ENCODE measurements at places on chromosomes 3 and 15.

DNA sequence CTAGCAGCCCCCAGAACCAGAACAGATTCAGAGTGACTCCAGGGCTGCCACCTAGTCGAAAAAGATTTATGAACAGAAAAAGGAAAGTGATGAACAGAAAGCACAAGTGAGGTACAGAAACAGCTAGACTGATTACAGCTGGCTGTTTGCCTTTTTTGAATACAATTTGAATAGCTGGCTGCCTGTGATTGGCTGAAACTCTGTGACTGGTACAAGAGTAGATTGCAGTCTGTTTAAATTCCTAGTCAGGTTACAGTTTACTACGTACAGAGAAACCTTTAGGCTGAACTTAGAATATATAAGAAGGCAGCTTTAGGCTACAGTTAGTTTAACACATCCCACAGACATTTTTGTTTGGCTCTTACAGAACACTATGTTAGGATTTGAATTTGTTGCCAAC is 10.0 kb downstream of the CCDC13 start:
- no peak for DNase-seq

- DNase-seq, result no peak
Measured at GRCh38 chr3:129476586-129476985, 36.6 kb downstream of the IFT122 start.

GRCh38 chr15:80861731-80862170 is 82.6 kb downstream of the CEMIP start:
- DNase-seq, result no peak

DNA sequence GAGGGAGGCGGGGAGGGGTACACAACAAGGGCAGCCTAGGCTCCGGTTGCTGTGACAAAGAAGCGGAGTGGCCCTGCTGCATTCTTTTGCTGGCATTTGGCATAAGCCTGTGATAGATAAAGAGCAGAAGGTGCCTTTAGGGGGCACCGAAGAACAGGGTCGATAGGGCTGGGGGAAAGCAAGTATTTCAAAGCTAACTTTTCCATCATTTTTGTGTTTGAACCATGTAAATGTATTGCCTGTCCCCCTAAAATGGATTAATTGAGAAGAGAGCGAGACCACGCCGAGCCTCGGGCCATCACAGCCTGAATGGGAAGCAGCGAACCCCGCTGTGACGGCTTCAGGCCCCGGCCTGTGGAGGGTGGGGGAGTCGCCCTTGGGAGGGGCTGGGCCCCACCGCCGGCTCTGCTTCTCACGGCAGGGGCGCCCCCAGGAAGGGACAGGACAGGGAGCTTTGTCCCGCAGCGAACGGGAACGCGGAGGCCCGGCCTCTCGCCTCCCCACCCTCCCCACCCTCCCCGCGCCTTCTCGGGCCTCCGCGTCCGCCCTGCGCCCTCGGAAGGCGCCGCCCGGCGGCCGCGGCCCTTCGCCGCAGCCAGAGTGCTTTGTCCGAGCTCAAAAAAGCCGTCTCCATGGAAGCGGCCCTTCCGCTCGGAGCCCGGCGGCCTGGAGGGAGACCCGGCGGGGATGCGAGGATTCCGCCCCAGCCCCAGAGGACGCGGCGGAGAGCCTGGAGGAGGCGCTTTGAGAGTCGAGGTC is 32.4 kb upstream of the ALDH1L1 start:
- peak; percentile 60 for DNase-seq

DNA sequence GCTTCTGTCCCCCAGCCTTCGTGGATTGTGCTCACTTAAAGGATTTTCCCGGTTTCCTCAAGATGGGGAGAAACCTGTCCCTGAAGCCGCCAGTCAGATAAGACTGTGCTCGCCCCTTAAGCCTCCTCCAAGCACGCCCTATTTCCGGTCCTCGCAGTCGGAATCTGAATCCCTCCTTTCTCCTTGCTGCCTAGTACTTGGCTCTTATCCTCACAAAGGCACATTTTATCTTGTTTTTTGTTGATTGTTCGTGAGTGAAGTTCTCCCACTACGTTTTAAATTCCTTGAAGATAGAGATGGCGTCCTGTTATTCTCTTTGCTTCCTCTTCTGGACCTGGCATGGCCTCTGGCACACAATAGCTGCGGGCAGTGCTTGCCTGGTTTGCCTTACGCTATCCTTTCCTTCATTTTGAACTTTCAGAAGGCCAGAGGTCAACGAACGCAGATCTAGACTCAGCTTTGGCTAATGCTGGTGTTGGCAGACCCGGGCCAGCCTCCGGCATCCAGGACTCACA is 1.7 kb downstream of the CLDN11 start:
- no peak for DNase-seq

DNA sequence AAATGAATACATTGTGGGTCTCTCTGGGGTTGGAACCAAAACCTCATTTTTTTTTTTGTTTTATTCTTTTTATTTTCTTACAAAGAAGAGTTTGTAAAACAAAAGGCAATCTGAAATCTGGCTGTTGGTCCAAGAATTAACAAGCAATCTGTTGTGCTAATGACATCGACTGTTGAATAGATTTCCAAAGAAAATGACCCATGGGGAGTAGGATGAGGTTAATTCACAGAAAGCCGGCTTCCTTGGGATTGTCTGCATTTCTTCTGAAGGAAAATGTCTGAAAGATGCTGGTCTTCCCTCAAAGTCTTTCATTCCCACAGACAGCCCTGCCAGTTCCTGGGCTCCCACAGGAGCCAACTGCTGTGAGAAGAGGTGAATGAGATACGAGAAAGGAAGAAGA is 92.9 kb downstream of the LRRC3B start:
- no peak for DNase-seq

GRCh38 chr3:78724859-78725258 is 1042.9 kb downstream of the ROBO1 start:
- peak; percentile 1 for DNase-seq

- peak; percentile 47 for DNase-seq
Measured at GRCh38 chr3:127754411-127755304, 67.7 kb downstream of the MGLL start.

DNA sequence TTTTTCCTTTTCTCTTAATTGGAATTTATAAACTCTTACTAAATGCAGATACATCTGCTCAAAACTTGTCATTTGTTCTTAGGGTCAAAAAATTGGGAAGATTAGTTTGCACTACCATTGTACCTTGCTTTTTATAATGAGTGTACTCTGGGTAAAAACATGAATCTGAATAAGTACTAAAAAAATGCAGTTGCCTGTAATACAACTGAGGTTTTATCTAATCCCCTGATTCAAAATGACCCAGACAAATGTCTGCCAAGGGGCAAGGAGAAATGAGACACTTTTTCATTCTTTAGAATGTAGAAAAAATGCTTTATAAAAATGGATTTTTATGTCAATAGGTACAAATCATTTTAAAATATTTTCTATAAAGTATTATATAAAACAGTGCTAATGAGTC is 42.4 kb downstream of the RASA2 start:
- no peak for DNase-seq

DNA sequence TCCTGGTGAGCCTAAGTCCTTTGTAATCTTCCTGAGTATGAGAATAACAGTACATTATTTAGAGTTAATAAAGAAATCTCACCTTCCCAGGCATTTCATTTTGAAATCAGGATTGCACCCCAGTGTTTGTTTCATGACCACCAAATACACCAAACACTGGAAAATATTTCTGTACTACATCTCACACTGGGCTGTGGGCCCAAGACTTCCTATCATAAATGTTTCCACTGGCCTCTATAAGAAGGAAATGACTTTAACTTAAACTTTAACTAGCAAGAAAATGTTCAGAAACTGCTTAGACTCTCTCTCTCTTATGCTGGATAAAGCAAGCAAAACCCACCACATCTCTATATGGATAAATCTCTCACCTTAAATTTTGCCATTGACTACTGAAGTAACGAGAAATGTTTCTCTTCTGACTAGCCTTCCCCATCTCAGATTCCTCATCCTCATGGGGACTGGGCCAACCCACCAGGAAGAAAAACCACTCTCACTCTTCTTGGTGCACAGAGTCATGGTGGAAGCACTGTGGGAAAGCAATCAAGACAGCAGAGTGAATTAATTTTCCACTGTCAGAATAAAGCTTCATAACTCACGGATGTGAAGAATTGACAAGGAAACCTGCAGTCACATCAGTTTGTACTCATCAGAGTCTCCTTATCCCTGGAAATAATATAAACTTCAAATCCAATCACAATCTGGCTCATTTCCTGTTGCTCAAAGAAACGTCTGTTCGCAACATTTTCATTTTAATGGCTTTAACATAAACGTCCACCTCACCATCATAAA is 859.6 kb downstream of the EPHA3 start:
- no peak for DNase-seq

DNA sequence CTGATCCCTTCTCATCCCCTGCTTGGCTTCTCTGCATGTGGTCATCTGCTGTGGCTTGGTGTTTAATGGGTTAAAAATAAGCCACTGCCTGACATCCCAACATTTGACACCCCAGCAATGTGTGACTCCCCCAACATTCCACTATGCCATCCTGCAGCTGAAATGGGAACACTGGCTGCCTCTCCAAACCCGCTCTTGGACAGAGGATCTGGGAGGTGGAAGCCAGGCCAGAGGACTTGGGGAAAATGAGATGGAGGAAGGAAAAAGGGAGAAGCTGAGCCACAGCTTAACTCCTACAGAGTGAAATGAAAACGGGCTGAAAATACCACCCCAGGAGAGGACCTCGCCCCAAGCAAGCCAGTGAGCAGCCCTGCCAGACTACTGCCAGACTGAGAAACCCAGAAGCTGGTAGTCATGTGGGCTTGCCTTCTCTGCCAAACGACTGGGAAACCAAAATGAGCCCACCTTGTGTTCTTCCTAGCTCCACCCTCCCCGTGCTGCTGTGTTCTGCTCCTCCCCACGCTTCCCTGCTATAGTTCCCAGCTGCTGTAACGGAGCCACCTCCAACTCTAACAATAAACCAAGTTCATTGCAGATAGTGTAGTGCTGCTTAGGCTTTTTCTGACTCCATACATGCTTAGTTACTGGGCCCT is 13.7 kb downstream of the MAP1A start:
- DNase-seq, result no peak

DNA sequence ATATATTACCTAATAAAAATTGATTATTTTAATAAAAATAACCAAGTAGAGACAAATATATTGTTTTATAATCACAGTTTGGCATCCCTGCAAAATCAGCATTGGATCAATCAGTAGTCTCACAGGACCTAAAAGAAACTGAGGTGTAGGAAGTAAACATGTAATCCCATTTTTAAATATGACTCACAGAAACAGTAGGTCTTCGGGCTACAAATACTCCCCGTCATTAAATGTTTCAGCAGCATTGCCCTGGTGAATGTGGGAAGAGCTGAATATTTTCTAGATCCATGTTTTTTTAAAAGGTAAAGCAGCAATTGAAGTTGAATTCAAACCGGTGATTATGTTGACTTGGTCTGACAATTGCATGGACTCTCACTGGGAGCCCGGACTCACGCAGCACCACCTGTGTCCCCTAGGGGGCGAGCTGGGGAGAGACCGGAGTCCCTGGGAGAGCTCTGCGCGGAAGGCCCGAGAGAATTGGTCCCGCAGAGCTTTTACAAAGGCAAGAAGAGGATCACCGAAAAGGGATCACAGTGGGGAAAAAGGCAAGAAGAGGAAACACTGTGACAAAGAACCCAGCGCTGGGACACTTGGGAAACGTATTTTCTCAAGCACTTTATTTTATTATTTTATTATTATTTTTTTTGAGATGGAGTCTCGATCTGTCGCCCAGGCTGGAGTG is 17.2 kb upstream of the USP3 start:
- DNase-seq, result peak; percentile 93

DNA sequence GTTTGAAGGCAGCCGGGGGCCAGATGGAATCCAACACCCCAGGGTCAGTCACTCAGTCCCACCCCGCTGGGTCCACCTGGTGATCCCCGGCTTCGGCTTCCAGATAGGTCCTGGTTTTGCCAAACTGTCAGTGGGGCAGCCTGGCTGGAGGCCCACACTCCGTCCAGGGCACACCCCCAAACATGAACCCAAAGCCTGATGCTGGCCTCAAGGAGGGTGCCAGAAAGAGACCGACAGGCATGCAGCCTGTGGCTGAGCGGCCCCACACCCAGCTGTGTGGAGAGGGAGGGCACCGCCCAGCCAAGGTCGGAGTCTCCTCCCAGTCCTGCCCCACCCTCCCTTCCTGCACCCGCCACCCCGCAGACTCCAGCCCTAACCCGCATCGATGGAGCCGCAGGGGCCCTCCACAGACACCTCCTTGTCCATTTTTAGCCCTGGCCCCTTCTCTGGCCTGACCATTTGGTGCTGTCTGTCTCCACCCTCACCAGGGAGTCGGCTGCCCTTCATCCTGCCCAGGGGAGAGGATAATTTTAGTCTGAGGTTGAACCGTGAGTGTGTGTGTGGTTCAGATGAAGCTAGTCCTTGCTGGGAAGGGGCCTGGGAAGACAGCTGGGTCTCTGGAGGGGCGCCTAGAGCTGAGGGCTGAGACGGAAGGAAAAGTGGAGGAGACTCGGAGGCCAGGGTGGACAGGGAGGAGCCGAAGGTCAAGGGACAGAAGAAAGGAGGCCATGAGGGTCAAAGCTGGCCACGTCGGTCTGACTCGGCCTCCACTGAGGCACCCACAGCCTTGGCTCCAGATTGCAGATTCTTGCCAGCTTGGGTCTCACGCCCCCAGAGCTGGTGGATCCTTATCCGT is 23.1 kb downstream of the TNK2 start:
- peak; percentile 69 for DNase-seq

GRCh38 chr3:48655606-48656005 is 7.1 kb downstream of the CELSR3 start:
- DNase-seq, result peak; percentile 48

DNA sequence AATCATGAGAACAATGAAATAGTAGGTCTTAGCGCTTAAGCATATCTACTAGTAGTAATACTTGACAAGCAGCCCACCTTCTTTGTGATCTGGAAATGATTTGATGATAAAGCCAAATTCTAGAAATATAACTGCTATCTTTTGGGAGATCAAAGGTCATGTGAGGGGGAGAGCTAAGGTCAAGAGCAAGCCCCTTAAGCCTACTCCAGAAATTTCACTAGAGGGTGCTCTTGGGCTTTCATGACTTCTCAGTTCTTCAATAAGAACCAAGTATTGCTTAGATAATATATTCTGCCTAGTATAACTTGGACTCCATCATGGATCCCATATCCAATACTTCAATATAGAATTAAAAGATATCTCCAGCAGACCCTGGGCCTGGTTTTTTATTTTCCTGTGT is 319.6 kb downstream of the ZBTB20 start:
- DNase-seq, result peak; percentile 91

DNA sequence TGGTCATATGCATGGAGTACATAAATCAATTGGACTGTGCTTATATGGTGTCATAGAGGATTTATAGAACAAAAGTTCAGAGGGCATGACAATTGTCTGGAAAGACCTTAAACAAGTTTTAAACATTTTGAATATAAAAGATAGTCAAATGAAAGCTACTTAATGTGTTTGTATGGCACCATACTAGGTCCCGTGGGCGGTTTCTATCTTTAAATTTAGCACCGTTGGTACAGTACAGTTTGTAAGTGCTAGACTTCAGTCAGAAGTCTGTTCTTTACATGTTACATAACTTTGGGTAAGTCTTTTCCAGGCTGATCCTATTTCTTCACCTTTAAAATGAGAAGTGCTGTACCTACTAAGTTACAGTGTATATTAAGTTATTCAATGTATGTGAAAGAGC is 373.4 kb upstream of the ARL6 start:
- no peak for DNase-seq

GRCh38 chr15:69546182-69546581 is 93.6 kb downstream of the RPLP1 start:
- DNase-seq, result peak; percentile 16

All from hematopoietic multipotent progenitor cell treated with erythropoietin and hydrocortisone succinate and interleukin-3 and kit ligand, for 4 days (in vitro differentiated cells).